Esophagus squamous epithelium (tissue), 5 donors: ENCODE measurements at places on chromosomes 6 and 20. TPM values are rescaled to one million over a fixed set of nuclear protein-coding genes. Genes with fewer than 3 reads are reported as not detected.
A peak's percentile ranks its signal among the peaks of the same experiment; 100 is the strongest.

The OR2B6 gene
- not detected for total RNA-seq

DNA sequence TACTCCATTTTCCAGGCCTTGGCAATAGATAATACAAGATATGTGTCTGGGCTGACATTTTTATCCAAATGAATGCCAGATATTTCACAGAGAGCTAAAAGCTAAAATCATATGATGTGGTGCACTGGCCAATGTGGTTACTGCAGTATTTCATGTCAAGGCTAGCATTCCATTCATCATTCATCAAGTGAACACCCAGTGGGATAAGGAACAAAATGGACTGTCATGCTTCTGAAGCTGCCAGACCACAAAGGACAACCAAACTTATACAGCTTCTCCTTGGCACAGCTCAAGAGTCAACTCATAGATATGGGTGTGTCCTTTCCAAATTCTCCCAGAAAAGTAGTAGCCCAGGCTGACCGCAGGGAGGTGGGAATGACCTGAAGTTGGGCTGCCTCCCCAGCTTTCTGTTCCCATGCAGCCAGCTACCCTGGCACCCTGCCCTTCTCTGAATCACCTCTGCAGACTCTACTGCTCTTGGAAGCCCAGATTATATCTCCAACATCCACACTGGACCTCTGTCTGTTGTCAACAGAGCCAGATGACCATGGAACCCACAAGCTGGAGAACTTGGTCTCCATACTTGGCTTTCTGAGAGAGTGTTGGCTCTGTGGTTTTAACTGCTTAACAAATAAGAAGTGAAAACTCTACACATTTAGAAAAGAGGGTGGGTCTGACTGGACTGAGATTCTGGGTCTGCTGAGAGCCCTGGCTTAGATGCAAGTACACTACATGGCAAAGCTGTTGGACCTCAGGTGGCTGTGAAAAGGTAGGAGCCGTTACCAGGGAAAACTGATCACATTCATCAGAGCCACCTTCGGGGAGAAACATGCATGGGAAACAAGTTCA is 122.8 kb downstream of the ALDH8A1 start:
- no peak overlapping the region for H3K4me3 ChIP-seq
- H3K27ac ChIP-seq, result peak overlapping the region; percentile 81
- DNase-seq, result no peak
- no peaks in the 10 kb centered on the region for H3K27me3 ChIP-seq

The MYB gene
- 6.9 TPM for total RNA-seq

- H3K4me1 ChIP-seq, result no peaks in the 10 kb centered on the region
- no peaks in the 10 kb centered on the region for H3K36me3 ChIP-seq
Measured at GRCh38 chr6:51241376-51241775, 422.7 kb downstream of the TFAP2B start.

DNA sequence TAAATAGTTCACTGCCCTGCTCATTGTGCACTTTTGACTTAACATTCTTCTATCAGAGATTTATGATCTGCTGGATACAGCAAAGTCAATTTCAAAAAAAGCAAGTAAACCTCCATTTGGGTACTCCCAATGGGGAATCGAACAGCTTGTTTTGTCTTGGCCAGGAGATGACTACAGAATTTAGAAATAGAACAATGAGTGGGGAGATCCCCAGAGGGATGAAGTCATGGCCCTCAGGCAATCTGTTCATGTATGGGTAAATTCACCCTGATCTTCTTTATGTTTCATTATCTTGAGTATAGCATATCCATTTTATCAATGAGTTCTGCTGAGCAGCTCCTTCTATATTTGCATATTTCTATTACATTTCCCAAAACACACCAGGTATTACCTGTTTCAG is 1681.9 kb downstream of the HACE1 start:
- no peaks in the 10 kb centered on the region for H3K27me3 ChIP-seq
- DNase-seq, result no peak
- H3K36me3 ChIP-seq, result no peaks in the 10 kb centered on the region
- H3K4me3 ChIP-seq, result no peak overlapping the region
- H3K4me1 ChIP-seq, result no peaks in the 10 kb centered on the region

- no peak overlapping the region for H3K4me3 ChIP-seq
- no peaks in the 10 kb centered on the region for H3K27me3 ChIP-seq
- no peaks in the 10 kb centered on the region for H3K36me3 ChIP-seq
- no peak for DNase-seq
- no peak overlapping the region for H3K27ac ChIP-seq
- H3K4me1 ChIP-seq, result peaks cover 19% of the 10 kb centered on the region
Measured at GRCh38 chr6:22357724-22358189, 60.9 kb upstream of the PRL start.

The MSH5 gene
- total RNA-seq, result 5.9 TPM

GRCh38 chr6:3517350-3517749 is 60.5 kb upstream of the SLC22A23 start:
- H3K4me3 ChIP-seq, result no peak overlapping the region
- no peaks in the 10 kb centered on the region for H3K27me3 ChIP-seq
- peak overlapping the region; percentile 60 for H3K27ac ChIP-seq
- no peaks in the 10 kb centered on the region for H3K4me1 ChIP-seq
- H3K36me3 ChIP-seq, result no peaks in the 10 kb centered on the region
- no peak for DNase-seq

DNA sequence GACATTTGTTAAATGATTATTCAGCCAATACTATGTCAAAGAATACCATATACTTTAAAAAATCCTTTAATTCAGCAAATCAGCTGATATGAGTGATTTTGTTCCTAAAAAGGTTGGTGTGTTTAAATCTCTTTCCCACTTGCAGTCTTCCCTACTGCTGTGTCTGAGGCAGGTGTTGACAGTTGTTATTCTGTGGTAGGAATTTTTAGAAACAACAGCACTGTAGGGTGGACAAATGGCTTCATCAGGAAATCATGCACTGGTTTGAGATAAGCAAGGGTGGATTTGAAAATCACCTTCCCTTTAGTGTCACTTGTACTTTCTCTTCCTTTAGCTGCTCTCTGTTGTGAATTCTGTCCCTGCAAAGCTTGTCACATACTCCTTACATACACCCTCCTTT is 213.7 kb upstream of the SGK1 start:
- H3K4me1 ChIP-seq, result peaks cover 7% of the 10 kb centered on the region
- no peaks in the 10 kb centered on the region for H3K27me3 ChIP-seq
- no peak overlapping the region for H3K27ac ChIP-seq
- no peaks in the 10 kb centered on the region for H3K36me3 ChIP-seq
- H3K4me3 ChIP-seq, result no peak overlapping the region

The NUDT3 gene
- total RNA-seq, result 14.9 TPM

DNA sequence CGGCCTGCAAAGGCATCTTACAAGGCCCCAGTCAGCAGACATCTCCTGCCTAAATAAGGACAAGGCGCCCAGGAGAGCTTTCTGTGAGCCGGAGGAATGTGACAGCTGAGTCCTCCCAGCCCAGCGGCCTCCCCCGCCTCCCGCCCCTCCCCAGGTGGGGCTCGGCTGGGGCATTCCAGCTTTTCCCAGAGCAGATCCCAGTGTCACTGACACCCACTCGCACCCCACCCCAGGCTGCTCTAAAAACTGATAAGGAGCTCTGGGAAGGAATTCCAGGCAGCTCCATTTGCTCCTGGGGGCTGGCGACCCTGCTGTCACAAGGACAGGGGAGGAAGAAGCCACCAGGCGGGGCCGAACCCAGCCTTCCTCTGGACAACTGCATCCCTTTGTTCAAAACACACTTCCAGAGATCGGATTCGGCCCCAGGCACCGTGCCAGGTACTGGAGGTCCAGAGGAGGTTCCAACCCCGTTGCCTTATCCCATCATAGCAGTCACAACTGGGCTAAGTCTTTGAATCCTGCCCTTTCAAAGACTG is 49.7 kb downstream of the JPH2 start:
- DNase-seq, result no peak
- no peak overlapping the region for H3K4me3 ChIP-seq

DNA sequence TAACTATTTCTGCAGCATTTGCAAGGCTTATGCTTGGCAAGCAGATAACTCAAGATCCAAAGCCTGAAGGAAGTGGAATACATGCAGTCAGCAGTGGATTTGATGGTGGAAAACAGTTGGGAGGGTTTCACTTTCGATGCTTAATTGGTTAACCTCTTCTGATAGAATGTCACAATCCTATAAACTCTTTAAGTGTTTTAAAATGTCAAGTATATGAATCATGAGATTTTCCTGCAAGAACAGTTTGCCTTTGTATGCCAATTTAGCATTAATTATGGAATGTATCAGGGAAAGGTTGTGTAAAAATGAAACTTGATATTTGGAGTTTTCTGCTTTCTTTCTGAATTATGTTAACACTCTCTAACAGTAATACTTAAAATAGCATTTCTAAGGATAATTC is 36.6 kb downstream of the NKX2-4 start:
- no peak overlapping the region for H3K4me3 ChIP-seq
- no peaks in the 10 kb centered on the region for H3K4me1 ChIP-seq
- peaks cover 5% of the 10 kb centered on the region for H3K36me3 ChIP-seq
- no peak for DNase-seq
- no peak overlapping the region for H3K27ac ChIP-seq
- no peaks in the 10 kb centered on the region for H3K27me3 ChIP-seq

The TRIM10 gene
- total RNA-seq, result not detected

DNA sequence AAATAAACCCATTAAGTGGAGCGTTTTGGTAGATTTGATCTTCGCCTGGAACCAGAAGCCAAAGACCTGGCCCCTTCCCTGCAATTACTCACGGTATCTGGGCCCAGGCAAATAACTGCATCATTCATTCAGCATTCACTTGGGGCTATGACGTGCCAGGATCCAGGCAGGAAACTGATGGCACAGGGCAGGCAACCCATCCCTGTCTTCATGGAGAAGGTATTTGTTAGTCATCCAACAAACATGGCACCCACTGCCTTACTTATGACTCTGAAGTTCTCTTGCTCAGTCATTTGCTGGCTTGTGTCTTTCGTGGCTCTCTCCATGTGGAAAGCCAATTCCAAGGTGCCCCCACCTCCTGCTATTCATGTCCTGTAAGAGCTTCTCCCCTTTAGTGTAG is 232.4 kb downstream of the BMP7 start:
- no peak overlapping the region for H3K4me3 ChIP-seq
- H3K36me3 ChIP-seq, result no peaks in the 10 kb centered on the region
- H3K27ac ChIP-seq, result no peak overlapping the region
- H3K27me3 ChIP-seq, result peaks cover 36% of the 10 kb centered on the region
- peaks cover 12% of the 10 kb centered on the region for H3K4me1 ChIP-seq

GRCh38 chr6:18203786-18204185 is 48.6 kb downstream of the KDM1B start:
- H3K4me3 ChIP-seq, result no peak overlapping the region
- no peak overlapping the region for H3K27ac ChIP-seq
- DNase-seq, result no peak
- H3K27me3 ChIP-seq, result no peaks in the 10 kb centered on the region

The BEND6 gene
- 0.57 TPM for total RNA-seq

The WFDC12 gene
- total RNA-seq, result 2.6 TPM

- H3K4me1 ChIP-seq, result peaks cover 21% of the 10 kb centered on the region
- no peak for DNase-seq
- no peaks in the 10 kb centered on the region for H3K36me3 ChIP-seq
- H3K27ac ChIP-seq, result no peak overlapping the region
Measured at GRCh38 chr6:48475275-48475674, 364.3 kb upstream of the PTCHD4 start.

GRCh38 chr20:58708246-58708931 is 15.8 kb downstream of the NPEPL1 start:
- no peaks in the 10 kb centered on the region for H3K4me1 ChIP-seq
- no peak overlapping the region for H3K4me3 ChIP-seq
- H3K36me3 ChIP-seq, result no peaks in the 10 kb centered on the region
- DNase-seq, result no peak
- H3K27ac ChIP-seq, result no peak overlapping the region
